ELR (cell line): ENCODE measurements at places on chromosomes 13 and 19.

GRCh38 chr13:31504918-31505317 lies 234.4 kb upstream of the RXFP2 start:
- no peak for DNase-seq

DNA sequence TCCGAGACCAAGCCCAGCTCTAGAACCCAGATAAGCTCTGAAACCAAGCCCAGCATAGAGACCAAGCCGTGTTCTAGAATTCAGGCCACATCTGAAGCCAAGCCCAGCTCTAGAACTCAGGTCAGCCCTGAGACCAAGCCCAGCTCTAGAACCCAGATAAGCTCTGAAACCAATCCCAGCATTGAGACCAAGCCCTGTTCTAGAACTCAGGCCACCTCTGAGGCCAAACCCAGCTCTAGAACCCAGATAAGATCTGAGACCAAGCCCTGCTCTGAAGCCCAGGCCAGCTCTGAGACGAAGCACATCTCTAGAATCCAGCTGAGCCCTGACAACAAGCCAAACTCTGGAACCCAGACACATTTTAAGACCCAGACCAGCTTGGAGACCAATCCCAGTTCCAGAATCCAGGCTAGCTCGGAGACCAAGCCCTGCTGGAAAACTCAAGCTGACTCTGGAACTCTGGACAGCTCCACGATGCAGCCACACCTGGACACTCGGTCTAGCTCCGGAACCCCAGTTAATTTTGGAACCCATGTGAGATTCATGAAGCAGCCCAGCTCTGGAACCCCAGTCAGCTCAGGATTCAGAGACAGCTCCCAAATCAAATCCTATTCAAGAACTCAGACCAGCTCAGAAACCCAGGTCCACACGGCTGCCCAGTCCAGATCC lies 5.8 kb downstream of the GIPC3 start:
- DNase-seq = no peak

DNA sequence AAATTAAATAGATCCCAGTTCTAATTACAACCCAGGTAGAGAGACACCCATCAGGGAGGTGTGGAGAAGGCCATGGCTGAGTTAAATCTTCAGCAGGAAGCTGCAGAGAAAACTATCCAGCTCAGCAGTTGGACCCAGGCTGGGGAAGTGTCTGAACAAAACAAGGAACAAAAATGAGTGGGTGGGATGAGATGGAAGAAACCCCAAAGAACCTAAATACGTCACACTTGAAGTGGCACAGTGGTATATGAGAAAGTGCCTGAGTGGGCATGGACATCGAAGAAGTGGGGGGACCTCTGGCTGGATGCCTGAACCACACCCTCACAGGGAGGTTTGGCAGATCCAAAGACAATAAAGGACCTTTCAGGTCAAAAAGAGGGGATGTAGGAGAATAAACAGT lies 3.5 kb upstream of the EPHX3 start:
- no peak for DNase-seq

- no peak for DNase-seq
Measured at GRCh38 chr19:17505223-17505622, 6.2 kb upstream of the PGLS start.

- DNase-seq = no peak
Measured at GRCh38 chr19:29574510-29574909, 31.6 kb upstream of the POP4 start.

GRCh38 chr13:111034811-111035210 lies 80.3 kb upstream of the ARHGEF7 start:
- peak; percentile 47 for DNase-seq

DNA sequence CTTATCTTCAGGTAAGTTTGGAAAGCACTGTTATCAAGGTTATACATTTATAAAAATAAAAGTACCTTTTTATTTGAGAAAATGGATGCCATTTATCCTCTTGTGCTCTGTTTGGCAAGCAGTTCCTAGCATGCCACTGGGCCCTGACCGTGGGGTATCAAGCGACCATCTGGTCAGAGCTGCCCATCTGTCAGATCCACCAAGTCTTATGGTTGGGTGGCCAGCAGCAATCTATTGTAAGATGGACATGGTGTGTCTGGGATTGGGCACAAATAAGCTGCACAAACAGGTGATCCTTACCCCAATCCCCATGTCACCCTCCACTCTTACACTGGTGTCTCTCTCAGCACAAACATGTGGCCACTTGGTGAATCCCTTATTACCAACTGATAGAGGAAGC lies 178.5 kb downstream of the DLEU7 start:
- no peak for DNase-seq

DNA sequence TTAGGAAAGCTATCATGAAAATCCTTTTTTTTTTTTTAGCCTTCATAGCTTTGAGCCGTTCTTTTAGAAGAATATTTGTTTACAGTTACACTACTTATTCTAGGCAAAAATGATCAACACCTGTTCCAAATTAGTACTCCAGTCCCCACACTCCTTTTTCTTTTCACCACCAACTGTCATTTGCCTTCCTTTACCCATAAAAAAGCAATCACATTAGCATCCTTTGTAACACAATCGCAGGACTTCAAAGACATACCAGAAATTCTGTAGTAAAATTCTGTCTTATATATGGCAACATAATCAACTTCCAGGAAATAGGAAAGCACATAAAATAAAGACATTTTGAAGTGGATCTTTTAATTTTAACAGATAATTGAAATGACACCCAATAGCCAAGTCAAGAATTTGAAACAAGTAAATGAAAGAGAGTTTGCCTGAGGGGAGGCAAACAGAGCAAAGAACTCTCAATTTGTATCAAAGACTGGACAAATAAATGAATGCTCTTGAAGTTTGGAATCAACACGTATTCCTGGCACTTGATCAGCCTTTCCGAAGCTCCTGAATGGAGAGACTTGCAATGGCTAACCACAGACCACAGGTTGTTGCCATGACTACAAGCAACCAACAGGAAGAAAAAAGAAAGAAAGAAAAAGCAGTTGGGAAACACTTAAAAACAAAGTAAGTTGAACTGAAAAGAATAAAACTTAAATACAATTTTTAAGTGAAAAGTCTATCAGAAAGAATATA lies 206.8 kb downstream of the PCDH9 start:
- DNase-seq = peak; percentile 75

DNA sequence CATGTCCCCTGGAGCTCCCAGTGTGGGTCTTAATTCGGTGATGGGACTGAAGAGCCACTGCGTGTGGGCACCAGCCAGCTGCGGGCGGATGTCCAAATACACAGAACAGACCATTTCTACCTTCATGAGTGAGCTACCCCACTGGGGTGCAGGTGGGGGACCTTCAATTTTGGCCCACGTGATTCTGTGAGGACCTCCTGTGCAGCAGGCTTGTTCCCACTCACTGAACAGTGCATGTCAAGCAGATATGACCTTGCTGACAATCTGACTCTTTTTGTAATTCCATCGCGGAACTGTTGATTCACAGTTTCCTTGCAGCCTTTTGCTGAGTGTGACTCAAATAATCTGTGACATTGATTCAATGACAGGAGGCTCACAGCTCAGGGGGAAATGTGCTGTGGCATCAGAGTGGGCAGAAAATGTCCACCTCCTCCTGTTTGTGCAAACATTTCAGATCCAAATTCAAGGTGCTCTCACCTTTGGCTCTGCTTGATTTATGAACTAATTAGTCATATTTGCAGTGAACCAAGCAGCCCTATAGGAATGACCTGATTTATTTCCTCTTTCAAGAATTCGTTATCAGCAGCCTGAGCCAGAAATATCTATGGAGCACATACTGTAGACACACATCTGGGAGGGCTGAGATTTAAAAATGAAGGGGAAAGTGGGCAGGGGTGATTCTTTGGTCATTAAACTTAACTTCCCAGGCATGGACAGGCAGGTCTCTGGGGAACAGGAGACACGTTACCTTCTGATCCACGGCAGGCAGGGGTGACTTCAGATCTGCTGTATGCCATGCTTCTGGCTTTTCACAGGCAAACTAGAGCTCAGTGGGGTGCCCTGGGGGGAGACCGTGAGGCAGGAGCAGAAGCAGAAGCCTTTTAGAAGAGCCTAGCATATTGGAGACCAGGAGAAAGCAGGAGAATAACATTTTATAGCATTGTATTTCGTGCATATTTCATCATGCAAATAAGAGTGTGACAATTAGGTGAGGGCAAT lies 170.0 kb upstream of the KL start:
- DNase-seq = no peak

GRCh38 chr13:100148422-100148821 lies 59.5 kb downstream of the PCCA start:
- DNase-seq = no peak

DNA sequence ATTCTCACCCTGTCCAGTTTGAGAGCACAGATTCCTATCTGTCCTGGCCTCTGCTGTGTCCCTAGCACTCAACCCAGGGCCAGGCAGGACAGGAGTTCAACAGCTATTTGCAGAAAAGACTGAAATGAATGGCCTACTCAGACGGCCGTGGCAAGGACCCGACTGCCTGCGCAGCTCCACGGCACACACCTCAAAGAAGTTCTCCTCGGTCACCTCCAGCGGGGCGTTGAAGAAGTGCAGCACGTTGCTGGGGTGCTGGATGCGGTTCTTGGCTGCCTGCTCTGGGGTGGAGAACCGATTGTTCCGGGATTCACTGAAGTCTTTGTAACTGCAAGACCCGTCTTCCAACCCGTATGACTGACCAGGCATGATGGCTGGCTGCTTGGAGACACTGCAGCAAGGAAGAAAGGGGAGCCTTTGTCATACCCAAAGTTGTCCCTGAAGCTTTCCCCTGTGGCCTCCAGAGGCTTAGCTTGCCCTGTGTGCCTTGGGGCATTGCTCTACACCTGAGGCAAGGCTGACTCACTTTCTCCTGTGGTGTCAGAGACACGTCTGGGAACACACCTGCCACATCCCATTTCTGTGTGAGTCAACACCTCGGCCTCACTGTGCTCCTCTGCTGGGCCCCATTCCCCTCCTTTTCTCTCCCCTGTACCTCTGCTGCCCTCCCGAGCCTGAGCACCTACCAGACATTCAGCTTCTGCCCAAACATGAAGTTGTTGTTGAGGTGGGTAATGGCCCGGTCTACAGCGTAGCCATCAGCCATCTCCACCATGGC lies 6.8 kb upstream of the ECH1 start:
- peak; percentile 54 for DNase-seq

DNA sequence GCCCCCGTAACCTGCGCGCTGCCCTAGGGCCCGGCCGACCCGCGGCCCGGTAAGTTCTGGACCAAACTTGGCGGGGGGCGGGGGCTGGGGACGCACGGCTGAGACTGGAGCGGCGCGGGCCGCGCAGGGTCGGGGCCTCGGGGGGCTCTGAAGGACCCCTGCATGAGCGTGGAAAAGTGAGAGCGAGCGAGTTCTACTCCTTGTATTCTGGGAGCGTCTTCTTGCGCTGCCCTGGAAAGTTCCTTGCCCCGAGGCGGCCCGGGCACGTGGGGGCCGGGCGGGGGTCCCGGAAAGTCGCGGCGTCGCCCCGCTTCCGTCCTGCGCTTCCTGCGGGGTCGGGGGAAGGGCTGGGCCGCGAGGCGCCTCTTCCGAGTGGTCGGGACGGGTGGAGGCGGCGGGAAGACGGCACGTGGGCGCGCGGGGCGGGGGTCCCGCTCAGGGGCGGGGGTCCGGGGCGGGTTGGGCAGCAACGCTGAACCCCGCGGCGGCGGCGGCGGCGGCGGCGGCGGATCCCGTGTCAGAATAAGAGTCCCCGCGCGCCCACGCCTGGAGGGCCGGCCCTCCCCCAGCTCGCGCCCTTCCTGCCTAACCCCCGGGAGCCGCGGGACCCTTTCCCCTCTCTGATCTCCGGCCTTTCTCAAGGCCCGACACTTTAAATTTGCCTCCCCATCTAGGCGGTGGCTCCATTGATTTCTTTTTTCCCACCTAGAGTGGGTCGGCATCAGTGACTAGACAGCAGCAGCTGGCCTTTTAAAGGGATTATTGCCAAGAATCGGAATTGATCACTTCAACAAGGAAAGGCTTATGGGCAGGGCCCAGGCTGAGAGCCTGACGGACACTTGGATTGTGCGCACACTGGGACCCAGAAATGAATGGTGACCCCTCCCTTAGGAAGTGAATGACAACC lies 749 bp downstream of the GATAD2A start:
- DNase-seq = peak; percentile 67

GRCh38 chr19:50542943-50543342 lies 25.3 kb downstream of the LRRC4B start:
- no peak for DNase-seq
